ENCODE measurements at places on chromosomes 16 and 17.

- no peak for DNase-seq
These were observed 8.2 kb upstream of the SLC43A2 start for GRCh38 chr17:1636732-1637285.

DNA sequence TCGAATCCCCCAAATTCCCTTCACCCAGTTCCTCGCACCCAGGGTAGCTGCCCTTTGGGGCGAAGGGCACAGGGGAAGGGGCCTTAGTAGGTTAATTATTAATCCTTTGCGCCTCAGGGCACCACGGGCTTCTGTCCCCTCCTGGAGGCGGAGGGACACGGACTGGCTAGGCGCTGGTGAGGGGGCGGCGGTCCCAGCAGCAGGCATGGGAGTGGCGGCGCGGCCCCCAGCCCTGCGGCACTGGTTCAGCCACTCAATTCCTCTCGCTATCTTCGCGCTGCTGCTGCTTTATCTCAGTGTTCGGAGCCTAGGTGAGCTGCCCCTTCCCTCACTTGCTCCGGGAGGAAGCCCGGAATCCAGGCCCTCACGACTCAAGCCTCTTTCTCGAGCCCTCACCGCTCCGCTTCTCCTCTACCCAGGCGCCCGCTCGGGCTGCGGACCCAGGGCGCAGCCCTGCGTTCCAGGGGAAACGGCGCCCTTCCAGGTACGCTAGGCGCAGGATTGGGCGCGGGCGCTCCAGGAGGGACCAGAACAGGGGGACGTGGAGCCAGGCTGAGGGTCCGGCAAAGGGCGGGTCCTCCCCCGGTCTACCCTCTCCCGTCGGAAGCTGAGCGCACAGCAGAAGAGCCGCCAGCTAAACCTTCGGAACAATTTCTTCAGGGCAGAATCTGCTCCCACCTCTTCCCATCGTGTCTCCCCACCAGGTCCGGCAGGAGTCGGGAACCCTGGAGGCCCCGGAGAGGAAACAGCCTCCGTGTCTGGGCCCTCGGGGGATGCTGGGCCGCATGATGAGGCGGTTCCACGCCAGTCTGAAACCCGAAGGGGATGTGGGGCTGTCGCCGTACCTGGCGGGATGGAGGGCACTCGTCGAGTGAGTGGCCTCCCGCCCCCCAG, at the start of gene GLTPD2:
TSS of gene GLTPD2 (plus strand) at position 158 of the 894 bp plus-strand sequence. CDS start at position 206, 48 bp downstream.
- no peak for DNase-seq

GRCh38 chr17:10251212-10251948, 53.0 kb upstream of the GAS7 start:
- no peak for DNase-seq

- DNase-seq = no peak
These were observed 3.7 kb downstream of the PHF12 start for GRCh38 chr17:28947639-28948038.

DNA sequence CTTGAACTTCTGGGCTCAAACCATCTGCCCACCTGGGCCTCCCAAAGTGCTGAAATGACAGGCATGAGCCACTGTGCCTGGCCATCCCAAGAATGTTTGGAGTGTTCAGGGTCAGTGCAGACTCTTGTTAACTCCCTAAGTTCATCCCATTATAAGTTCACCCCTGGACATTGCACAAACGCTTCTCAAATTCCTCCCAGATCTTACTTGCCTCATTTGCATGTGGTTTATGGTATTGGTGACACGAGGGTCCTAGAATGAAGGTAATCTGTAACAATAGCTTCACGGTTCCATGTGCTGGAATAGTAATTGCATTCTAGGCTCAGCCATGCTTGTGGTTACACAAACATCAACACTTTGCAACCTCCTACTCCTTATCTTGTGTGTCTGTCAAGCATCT, 5.0 kb upstream of the CCDC42 start:
- DNase-seq = no peak

- DNase-seq = peak; percentile 79
These were observed 5.5 kb downstream of the GAS2L2 start for GRCh38 chr17:35747540-35748017.

DNA sequence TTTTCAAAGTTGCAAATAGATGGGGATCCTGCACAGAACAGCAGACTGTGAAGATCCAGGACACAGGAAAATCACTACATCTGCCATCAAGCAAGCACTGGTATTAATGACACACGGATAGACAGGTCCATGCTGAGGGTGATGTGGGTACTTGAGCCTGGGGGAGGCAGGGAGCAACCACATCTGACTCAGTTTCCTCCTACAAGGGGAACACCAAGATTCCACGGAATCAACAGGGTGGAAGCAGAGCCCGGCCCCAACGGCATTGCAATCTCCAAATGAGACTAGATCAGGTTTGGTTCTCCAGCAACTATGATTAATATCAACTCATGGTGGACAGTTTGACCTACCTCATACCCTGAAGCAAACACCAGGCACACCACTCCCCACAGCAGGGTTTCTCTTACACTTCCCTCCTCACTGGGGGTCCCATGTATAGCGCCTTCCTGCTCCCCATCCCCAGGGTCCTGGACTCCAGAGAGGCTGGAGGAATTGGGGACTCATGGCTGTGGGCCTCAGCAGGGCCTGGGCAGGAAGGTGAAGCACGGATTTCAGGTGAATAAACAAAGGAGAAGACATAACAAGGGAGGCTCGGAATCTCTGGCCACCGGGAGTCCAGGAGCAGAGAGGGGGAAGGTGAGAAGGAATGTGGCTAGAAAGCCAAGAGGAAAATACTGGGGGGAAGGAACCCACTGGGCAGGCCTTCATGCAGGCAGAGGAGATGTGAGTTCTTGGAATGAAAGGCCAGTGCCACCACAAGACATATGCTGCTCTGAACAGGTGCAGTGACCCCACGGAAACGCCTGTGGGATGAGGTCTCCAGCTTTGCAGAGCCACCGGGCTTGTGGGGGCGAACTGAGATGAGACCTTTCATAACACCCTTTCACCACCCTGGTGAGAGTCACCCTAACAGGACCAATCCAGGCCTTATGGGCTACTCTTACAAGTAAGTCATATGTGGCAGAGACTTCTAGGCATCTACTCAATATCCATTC, 29.5 kb upstream of the PIK3R6 start:
- no peak for DNase-seq

GRCh38 chr16:84613408-84614072, 4.3 kb downstream of the COTL1 start:
- no peak for DNase-seq

- no peak for DNase-seq
These were observed 2.2 kb downstream of the DCUN1D3 start for GRCh38 chr16:20897922-20898321.

GRCh38 chr16:58654560-58655214, 25.1 kb upstream of the CNOT1 start:
- DNase-seq = no peak

- DNase-seq = no peak
These were observed 5.1 kb downstream of the CCL18 start for GRCh38 chr17:36069136-36069535.

DNA sequence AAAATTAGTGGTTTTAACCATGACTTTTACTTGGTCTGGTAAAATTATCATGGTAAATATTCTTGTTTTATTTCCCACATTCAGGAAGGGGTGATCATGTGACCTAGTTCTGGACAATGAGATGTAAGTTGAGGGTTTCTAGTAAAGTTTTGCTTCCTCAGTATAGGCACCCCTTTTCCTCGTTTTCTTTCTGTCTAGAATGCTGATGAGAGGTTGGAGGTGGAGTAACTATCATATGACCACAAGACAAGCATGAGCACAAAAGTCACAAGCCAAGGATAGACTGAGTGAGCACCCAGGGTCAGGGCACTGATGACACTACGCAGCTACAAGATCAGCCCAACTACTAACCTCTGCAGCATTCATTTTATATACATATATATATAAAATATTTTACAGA, 53.9 kb downstream of the MYO1D start:
- DNase-seq = no peak

- no peak for DNase-seq
These were observed 2.3 kb upstream of the UBTF start for GRCh38 chr17:44221862-44222111.

GRCh38 chr17:68704871-68705713, 103.9 kb upstream of the FAM20A start:
- no peak for DNase-seq

- DNase-seq = peak; percentile 56
These were observed 2.2 kb downstream of the SLC12A3 start for GRCh38 chr16:56866955-56867830.

GRCh38 chr17:73663614-73664013, 19.4 kb upstream of the SDK2 start:
- no peak for DNase-seq

- no peak for DNase-seq
These were observed 792 bp downstream of the TMEM231 start for GRCh38 chr16:75555213-75555706.

DNA sequence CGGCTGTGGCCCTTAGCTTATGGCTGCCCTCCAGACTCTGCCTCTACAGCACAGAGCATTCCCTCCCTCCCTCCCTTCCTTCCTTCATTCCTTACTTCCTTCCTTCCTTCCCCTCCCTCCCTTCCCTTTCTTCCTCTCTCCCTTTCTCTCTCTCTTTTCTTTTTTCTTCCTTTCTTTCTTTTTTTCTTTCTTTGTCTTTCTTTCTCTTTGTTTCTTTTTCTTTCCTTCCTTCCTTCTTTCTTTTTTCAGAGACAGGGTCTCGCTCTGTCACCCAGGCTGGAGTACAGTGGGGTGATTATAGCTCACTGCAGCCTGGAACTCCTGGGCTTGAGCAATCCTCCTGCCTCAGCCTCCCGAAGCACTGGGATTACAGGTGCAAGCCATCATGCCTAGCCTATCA, 11.7 kb downstream of the TMEM92 start:
- DNase-seq = no peak

DNA sequence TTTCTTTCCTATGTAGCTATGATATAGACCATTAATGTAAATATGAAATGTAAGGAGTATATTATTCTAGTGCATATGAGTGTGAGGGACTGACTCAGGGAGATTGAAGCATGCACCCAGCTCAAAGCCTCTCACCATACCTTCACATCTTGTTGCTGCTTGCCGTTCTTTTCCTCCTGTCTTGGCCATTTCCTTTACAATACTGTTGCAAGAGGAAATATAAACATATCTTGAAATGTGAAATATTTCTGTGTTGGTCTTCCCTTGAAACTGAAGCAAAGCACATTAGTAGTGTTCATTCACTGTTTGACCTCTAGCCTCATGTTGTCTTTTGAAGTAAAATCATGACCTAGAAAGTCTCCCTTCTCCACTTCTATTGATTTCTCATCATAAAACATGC, 46.6 kb downstream of the PHKB start:
- no peak for DNase-seq

- DNase-seq = no peak
These were observed 242.7 kb downstream of the HAPSTR1 start for GRCh38 chr16:9334103-9334502.

GRCh38 chr17:29124135-29124924, 55.9 kb downstream of the MYO18A start:
- DNase-seq = no peak

DNA sequence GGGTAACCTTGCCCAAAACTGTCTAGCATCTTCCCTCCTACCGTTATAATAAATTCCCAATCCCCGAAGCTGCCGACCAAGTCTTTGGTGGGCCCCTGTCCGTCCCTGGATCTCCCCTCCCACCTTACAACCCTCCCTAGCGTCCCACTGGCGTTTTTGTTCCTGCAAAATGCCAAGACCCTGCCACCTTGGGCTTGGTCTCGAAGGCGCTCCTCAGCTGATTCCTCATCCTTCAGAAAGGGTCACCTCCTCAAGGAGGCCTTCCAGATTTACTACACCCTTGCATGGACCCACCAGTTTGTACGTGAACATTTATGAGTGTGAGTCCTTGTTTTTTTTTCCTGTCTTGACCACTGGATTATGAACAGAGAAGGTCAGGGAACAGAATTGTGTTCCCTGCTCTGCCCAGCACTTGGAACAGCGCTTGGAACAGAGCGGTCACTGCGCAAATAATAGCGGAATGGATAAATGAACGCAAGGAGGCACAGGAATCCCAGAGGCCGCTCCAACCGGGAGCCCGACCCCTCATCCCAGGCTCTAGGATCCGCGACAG, 926 bp upstream of the GFER start:
- no peak for DNase-seq

- DNase-seq = peak; percentile 38
These were observed 42.6 kb downstream of the KLHDC4 start for GRCh38 chr16:87723226-87723623.

DNA sequence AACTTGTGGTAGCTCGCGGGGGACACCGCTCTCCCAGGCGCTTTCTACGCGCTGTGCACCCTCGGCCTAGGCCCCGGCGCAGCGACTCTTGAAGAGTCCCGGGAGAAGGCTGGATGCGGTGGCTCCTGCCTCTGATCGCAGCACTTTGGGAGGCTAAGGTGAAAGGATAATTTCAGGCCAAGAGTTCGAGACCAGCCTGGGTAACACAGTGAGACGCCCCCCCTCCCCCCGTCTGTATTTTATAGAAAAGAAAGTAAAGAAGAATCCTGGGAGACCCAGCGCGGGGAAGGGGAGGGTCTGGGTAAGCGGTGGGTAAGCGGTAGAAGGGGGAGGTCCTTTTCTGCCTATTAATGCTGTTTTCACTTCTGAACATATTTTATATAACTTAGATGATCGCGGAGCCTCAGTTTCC, 486 bp upstream of the PLLP start:
- no peak for DNase-seq

- no peak for DNase-seq
These were observed 1.7 kb upstream of the PPL start for GRCh38 chr16:4938683-4939030.

DNA sequence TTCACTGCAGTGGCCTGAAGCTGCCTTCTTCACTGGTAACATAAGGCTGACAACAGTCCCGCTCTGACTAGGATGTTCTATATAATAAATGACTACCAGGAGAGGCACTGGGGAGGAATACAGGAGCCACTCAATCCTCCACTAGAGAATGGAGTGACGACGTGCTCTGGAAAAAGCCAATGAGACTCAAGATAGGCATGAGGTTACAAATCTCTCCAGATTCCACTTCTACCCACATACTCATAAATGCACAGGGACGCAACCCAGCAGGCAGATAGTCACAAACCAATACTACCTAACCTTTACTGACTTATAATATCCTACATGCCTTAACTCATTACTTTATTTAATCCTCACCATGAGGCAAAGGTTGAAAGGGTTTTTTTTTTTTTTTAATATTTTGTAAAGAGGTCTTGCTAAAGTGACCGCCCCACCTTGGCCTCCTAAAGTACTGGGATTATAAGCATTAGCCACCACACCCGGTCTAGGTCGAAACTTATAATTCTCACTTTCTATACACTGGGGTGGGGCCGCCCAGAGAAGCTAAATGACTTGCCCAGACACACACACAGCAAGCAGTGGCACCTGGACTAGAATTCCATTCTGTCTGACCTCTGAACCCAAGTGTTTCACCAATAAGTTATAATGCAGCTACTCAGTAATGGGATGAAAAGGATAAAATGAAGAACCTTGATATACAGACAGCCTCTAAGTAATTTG, 33.7 kb downstream of the TOM1L2 start:
- no peak for DNase-seq

Data from memory B cell (primary cell).